HCT116 (cell line): ENCODE measurements at places on chromosomes 4 and X. TPM values are rescaled to one million over a fixed set of nuclear protein-coding genes. Genes with fewer than 3 reads are reported as not detected.

The DDX53 gene
- not detected for total RNA-seq

The SPANXN5 gene
- not detected for total RNA-seq

- DNase-seq: no peak
Measured at GRCh38 chr4:70759627-70760026, 37.9 kb downstream of the RUFY3 start.

DNA sequence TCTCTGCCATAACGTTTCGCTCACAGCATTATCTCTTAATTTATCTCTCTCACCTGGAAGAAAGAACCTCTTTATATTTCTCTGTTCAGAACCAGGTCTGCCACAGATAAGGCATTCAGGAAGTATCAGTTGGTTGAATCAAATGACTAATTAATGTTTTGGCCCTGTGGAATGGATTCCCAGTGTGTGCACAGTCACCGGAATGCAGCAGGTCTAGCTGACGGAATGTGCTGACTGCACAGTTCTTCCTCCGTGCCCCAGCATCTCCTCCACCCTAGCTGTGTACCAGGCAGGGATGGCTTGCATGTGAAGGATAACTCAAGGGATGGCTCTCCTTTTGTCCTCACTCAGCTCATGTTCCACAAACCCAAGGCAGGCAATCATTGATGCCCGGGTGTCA lies 141.8 kb upstream of the MSX1 start:
- no peak for DNase-seq

- DNase-seq: no peak
Measured at GRCh38 chr4:39714166-39714565, 16.2 kb downstream of the UBE2K start.

DNA sequence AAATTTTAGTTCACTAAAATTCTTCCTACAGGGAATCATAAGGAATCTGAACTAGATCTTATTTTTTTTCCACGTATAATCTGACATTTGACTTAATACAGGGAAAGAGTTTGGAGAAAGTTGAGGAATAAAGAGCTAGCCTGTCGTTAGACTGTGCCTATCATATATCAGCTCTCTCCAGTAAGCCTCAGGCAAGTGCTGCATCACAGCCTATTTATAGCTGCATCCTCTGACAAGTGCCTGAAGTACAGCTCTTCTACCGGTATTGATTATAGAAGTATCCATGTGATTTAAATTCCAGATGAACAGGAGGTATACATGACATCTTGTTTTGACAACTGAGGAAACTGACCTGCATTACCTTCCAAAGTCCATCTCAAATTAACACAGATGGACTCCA lies 248.9 kb downstream of the TLL1 start:
- no peak for DNase-seq

GRCh38 chrX:129782706-129783105 lies 3.0 kb downstream of the SASH3 start:
- DNase-seq: no peak

- DNase-seq: peak; percentile 57
Measured at GRCh38 chr4:95508421-95508820, 40.4 kb downstream of the UNC5C start.
